NCI-H1694 treated with DMSO at 0.1 percent for 48 hours (cell line): ENCODE measurements at places on chromosomes 5 and 9.

DNA sequence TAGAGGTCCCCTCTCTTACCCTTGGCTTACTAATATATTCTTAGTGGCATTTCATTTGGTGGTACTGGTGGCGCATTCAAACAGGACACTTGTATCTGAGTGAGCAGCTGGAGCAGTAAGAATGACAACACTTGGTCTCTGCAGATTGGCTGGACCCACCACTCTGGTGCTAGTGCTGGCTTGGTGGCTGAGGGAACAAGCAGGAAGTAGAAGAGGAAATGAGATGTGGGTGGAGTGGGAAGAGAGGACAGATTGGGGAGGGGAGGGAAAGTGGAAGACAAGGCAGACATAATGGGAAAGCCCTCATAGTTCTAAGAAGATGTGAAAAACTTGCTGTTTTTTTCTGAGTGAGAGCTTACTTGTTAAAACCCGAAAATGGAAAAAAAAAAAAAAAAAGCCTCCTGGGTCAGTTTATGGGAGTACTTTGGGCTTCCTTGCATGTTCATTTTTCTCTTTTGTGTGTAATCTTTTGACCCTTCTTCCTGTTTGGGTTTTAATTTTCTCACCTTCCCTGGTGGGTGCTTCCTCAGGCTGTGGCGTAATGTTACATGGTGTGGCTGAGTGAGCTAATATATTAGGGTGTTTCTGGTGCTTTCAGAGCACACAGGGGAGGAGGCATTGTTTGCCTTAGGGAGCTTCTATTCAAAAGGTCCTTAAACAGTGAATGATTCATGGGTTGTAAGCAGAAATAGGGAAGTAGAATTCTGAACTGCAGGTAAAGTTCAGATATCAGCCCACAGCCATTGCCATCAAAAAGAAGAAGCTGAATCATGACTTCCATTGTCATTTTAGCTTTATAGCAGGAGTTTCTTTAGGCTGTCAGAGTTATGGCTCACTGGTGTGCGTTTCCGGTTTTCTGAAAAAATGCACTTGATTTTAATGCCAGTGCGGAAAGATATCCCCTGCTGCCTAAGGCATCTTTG is 52.3 kb downstream of the TLE4 start:
- no peak for DNase-seq

- peak; percentile 4 for DNase-seq
These were observed 473.4 kb downstream of the NTRK2 start for GRCh38 chr9:85142968-85143367.

DNA sequence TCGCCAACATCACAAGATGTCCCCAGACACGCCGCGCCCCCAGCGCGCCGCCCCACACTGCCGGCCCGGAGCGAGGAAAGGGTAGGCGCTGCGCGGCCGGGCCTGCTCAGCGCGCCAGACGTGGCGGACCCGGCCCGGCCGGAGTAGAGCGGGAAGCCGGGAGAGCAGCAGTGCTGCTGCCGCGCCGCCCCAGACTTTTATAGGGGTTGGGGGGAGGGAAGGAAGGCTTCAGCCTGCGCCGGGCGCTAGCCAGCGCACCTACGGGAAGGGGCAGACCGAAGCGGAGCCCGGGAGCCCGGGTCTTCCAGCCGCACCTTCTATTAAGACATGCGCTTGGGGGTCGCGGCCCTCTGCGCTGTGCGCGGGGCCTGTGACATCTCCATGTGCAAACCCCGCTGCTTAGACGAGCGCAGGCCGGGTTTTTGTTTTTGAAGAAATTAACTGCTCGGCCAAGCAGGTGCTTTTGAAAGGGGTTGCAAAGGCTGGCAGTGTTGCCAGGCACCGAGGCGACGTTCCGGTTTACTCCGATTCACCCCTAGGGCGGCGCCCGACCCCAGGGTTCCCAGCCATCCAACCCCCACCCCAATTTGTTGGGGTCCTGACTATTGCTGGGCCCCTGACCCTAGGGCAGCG is 353 bp upstream of the PAX5 start:
- DNase-seq, result no peak

DNA sequence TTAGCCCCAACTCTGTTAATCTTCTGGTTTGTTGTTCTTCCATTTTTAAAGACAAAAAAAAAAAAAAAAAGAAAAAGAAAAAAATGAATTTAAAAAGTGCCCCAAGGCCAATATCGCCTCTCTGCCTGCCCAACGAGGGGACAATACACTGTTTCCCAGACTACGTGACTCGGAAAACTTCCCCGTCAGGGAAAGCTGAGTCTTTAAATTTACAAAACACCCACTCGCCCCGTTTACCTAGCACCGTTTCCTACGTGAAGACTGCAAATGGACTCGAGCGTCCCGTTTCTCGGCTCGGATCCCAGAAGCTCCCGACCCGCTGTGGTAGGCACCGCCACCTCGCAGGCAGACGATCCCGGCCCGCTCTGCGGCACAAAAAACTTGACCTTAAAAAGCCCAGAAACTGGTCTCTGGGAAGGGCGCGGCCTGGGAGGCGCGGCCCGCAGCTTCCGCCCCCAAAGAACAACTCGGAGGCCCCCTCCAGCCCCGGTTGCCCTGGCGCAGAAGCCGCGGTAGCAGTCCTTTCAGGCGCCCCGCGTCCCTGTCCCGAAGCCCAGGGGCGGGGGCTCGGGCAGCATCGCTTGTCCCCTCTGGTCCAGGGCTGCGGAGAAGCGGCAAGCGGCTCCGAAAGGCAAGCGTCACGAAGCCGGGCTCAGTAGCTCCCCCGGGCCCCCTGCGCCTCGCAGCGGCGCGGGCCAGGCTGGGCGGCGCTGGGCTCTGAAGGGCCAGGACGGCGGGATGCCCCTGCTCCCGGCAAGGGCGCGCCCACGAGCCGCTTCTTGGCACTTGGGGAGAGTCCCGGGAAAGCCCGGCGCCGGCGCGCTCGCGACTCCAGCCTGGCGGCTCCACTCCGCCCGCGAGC is at the start of gene GCNT4:
Gene GCNT4, minus strand, starts transcription at position 367 of the 862 bp plus-strand sequence. CDS start 22,521 bp downstream, outside the sequence.
- DNase-seq, result no peak

DNA sequence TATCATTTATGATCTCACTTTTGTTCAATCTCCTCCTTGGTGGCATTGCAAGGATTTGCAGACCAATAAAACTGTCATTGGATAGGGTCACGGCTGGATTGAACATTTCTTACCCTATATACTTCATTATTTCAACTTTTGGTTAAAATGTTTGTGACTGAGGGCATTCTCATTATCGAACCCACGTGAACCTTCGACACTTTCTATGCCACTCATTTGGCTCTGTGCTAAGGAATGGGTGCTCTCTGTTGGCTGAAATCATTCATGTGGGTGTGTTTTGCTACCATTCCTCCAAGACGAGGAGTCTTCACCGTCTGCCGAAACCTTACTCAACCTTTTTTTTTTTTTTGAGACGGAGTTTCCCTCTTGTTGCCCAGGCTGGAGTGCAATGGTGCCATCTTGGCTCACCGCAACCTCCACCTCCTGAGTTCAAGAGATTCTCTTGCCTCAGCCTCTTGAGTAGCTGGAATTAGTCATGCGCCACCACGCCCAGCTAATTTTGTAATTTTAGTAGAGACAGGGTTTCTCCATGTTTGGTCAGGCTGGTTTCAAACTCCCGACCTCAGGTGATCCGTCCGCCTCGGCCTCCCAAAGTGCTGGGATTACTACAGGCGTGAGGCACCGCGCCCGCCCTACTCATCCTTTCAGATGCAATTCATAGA is 62.5 kb downstream of the CSNK1A1 start:
- no peak for DNase-seq

- DNase-seq, result peak; percentile 20
These were observed 494 bp downstream of the ASTN2 start for GRCh38 chr9:117414220-117414905.

GRCh38 chr9:114169029-114169951 is 14.0 kb downstream of the COL27A1 start:
- no peak for DNase-seq

GRCh38 chr5:140801494-140801841 is 611 bp downstream of the PCDHA3 start:
- no peak for DNase-seq
